ENCODE measurements at places on chromosomes 5 and 9. TPM values are rescaled to one million over a fixed set of nuclear protein-coding genes. Genes with fewer than 3 reads are reported as not detected.

The ZER1 gene
- total RNA-seq, result 23.9 TPM

GRCh38 chr5:14135621-14136020 lies 7.5 kb upstream of the TRIO start:
- H3K4me1 ChIP-seq, result no peaks in the 10 kb centered on the region
- no peaks in the 10 kb centered on the region for H3K27me3 ChIP-seq
- no peak overlapping the region for H3K27ac ChIP-seq
- no peaks in the 10 kb centered on the region for H3K36me3 ChIP-seq
- no peak overlapping the region for H3K4me3 ChIP-seq
- DNase-seq, result no peak

- peaks cover 3% of the 10 kb centered on the region for H3K4me1 ChIP-seq
Observed at GRCh38 chr9:70485273-70485858, 70.9 kb upstream of the KLF9 start.

DNA sequence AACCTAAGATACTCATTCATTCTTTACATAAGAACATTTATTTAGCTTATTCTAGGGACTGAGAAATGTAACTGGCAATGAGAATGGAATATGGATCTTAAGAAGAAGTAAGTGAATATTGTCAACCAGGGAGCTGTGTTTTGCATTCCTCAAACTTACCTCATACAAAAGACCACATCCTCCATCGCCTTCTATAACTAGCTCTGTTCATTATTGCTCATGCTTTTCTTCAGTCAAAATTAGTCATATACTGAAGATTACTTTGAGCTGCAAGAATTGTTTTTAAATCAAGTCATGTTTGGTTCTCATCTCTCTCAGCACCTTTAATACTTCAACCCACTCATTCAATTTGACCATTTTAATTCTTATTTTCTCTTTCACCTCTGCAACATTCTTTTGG lies 140.3 kb upstream of the RASA1 start:
- no peak overlapping the region for H3K4me3 ChIP-seq
- H3K27ac ChIP-seq, result no peak overlapping the region

GRCh38 chr9:87883990-87884389 lies 1.3 kb downstream of the SPATA31E1 start:
- H3K27ac ChIP-seq, result no peak overlapping the region
- DNase-seq, result peak; percentile 68
- H3K4me3 ChIP-seq, result no peak overlapping the region
- no peaks in the 10 kb centered on the region for H3K36me3 ChIP-seq

DNA sequence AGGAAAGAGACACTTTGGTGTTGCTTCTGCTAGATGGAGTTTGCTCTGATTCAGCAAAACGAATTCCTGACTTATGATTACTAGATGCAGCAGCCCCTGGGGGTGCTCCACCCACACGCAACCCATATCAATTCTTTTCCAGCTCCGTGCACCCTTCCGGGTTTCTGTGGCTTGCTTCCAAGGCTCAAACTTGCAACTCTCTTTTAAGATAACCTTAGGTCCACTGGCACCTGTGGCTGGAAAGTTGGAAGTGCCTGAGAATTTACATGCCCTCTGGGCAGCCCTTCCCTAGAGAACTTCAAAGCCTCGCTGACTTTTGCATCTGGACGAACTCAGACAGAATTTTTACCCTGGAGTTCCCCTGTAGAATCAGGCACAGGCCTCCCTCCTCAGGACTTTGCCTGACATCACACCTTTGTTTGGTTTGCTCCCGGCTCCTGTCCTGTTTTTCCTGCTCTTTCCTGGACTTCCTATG lies 224.9 kb downstream of the SNX18 start:
- H3K4me3 ChIP-seq, result no peak overlapping the region
- H3K27me3 ChIP-seq, result no peaks in the 10 kb centered on the region
- no peak overlapping the region for H3K27ac ChIP-seq
- no peaks in the 10 kb centered on the region for H3K36me3 ChIP-seq

Data from GM23338 (cell line).